Globus pallidus (tissue), 1 donor: ENCODE measurements at places on chromosomes 7 and 10.

GRCh38 chr10:95987685-95988426 is 55.5 kb upstream of the CCNJ start:
- no peak for DNase-seq

DNA sequence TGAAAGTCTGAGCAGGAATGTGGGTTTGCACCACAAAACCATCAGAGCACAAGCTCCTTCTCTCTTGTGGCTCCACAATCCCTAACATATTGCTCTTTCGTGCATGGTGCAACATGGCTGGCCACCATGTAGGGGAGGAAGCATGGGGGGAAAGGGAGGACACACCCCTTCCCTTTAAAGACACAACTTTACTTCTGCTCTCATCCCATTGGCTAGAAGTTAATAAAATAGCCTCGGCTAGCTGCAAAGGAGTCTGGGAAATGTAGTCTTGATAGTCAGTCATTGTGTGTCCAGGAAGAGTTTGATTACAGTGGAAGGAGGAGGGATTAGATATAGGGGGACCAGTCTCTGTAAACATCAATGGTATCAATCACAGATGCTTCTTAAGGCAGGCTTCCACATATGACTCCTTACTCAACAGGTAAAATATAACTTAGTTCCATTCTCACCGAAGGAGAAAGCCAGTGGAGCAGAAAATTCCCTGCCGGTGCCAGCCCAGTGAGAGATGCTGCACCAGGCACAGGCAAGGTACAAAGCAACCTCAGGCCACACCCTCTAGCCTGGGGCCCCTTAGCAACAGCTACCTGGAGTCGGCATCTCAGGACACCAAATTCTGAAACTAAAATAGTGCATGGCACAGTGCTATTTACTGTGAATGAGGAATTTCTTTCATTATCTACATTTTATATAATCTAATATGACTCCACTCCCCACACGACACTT is 124.7 kb upstream of the CTBP2 start:
- no peak for DNase-seq

DNA sequence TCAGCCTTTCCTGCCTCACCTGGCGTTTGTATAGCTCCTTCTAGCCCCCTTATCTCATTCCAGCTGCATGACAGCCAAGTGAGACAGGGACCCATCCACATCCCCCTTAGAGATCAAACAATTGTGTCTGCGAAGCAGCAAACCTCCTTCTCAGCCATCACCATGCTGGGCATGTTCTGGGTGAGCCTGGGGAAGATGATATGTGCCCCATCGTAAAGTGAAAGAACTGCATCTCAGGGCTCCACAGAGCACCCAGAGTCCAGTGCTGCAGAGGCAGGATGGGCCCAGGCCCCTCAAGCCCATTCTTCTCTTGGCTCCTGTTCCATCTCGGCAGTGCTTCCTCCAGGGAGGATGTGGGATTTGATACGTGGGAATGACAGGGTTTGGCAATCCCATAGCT is 43.2 kb downstream of the FIGNL1 start:
- DNase-seq: no peak

- no peak for DNase-seq
Observed at GRCh38 chr7:99004781-99005500, 126.6 kb downstream of the TRRAP start.

DNA sequence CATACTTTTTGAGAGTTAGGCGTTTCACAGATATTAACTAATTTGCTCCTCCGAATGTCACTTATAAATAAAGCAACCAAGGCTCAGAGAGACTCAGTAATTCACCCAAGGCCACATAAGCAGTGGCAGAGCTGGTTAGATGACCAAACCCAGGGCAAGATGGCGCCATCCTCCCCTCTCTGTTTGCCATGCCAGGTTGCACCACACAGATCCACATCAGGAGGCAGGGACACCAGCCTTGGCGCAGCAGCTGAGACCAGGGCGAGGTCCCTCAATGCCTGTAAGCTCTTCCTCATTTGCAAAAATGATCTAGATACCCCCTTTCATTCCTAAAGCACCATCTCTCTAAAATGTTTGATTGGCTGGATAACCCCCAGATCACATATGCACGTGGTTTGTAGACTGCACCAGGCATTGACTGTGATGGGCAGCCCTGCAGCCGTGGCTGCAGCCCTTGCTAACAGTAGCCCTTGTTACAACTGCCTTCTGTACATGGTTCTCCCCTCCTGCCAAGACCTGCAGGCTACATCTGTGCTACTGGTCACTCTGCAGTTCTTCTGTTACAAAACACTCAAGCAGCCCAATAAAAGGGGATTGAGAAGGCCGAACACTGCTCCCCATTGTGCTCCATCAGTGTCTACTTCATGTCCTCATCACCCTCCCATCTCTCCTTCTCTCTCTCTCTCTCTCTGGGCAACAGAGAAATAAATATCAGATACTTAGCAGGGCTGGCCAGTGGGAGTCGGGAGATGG is 298.6 kb downstream of the PRPF18 start:
- DNase-seq: peak; percentile 98

DNA sequence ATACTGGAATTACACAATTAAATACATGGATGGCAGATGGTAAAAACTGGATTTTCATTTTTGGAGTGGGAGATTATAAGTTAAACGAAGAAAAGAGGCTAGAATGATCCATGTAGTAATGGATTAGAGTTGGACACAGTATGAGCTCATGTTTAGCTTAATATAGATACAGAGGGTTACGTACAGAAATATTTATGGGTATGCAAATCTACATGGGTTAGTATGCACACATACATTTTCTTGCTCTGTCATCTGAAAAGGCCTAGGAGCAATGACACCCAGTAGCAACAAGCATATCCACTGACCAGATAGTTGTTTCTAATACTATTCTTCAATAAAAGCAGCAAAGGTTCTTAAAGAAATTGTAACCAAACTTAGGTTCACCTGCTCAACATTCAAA is 366.4 kb downstream of the SEMA3D start:
- DNase-seq: no peak

DNA sequence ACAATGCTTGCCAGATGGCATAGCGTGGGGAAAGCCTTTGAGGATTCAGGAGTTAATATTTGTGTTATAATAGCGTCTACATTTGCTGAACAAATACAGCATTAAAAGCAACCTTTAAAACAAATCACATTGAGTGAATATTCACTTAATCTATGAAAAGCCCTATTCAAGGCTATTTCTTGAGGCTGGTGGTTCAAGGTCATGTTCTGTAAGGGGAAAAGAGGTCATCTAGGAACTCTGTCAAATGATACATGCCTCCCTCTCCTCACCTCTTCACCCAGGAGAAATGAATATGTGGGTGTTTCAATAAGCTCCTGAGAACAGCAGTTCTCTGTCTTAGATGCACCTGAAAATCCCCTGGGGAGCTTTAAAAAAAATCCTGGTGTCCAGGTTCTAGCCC is 303.0 kb downstream of the ELMO1 start:
- DNase-seq: no peak

- DNase-seq: no peak
Observed at GRCh38 chr10:19048891-19049290, 290 bp downstream of the MALRD1 start.

- no peak for DNase-seq
Observed at GRCh38 chr10:95391581-95392216, 100.9 kb upstream of the PDLIM1 start.

DNA sequence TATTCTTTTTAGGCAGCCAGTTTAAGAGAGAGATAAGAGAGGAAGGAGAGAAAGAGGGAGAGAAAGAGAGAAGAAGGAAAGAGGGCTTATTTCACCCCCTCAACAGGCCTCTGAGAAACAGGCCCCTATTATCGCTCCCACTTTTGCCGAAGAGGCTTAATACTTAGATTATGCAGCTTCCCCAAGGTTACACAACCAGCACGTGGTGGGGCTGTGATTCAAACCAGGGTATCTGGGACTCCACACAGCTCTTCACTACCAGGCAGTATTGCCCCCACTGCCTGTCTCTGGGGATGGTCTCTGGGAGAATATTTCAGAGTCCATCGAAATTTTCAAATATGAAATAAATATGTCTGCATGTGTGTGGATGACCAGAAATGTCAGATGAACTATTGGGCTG is 3.0 kb downstream of the GIMAP1 start:
- no peak for DNase-seq

DNA sequence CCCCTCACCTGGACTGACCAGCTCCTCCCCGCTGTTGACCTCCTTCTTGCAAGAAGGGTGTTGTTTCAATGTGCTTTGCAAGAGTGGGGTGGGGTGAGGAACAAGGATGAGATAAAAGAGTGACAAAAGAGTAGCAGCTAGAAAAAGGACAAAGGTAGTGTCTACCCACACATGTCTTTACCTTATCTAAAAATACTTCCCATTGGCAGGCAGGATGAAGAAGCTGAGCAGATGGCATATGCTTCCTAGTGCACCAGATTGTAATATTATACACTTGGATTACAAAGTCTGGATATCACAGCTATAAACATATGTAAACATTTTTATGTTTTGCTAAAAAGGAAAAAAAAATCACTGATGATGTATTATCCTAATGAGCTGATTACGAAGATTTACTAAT is 34.5 kb downstream of the CHN2 start:
- no peak for DNase-seq

- no peak for DNase-seq
Observed at GRCh38 chr7:99499371-99499720, 735 bp downstream of the ZNF394 start.

GRCh38 chr10:94315975-94316464 is 46.7 kb downstream of the NOC3L start:
- DNase-seq: no peak

DNA sequence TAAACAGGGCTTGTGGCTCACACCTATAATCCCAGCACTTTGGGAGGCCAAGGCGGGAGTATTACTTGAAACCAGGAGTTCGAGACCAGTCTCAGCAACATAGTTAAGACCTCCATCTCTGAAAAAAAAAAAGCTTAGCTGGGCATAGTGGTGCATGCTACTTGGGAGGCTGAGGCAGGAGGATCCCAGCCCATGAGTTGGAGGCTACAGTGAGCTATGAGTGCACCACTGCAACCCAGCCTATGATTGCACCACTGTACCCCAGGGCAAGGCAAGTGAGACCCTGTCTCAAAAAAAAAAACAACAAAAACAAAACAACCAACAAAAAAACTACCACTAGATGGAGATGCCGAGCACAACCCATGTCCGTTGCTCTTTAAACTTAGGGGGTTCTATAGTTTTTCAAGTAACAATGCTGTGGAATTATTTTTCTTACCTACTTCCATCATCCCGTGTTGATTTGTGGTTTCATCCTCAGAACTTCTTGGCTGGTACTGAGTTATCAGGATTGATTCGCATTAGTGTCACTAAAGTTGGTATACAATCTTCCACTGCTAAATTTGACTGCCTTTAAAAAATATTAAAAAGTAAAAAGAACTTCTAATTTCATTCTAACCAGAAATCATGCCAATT is 12.2 kb upstream of the REPIN1 start:
- DNase-seq: peak; percentile 50

- DNase-seq: no peak
Observed at GRCh38 chr10:70457759-70458305, 16.4 kb upstream of the NODAL start.

DNA sequence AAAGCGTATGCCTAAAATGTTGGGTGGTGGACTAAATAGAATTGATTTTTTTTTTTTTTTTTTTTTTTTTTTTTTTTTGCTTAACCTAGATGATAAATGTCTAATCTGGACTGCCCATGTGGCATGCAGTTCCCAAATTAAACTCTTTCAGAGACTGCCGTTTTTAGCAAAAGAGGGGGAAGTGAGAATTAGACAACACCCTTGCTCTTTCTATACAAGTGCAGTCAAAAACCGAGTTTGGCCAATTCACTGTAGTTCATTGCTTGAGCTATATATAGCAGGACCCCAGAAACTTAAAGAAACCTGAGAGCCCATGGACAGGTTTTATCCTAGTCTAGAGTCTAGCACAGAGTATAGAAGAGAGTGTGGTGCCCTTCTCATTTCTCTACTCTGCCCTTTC is 141.9 kb downstream of the GRM3 start:
- no peak for DNase-seq

DNA sequence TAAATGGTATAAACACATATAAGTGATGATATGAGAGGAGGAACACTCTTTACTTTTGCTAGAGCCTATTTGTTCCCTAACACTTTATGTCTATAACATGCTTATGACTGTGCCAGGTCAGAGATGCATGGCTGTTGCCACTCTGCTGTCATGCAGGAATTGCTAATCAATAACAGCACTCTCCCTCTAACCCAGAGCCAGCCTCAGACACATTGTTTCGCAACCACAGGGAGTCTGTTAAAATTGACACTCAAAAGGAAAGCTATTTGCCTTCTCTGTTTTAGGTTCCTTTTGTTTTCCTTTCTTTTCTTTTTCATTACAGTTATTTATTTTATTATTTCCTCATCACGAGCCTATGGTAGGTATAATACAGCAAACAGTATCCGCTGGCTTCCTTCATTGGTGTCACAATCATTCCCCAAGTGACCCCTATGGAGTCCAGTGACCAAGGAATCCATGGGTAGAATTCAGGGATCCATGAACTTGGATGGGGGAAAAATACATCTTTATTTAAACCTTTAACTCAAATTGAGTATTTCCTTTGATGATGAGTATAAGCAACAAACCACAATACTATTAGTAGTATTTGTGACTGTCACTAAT is 6.8 kb downstream of the PON2 start:
- no peak for DNase-seq

GRCh38 chr7:2611401-2611800 is 20.4 kb upstream of the TTYH3 start:
- no peak for DNase-seq

DNA sequence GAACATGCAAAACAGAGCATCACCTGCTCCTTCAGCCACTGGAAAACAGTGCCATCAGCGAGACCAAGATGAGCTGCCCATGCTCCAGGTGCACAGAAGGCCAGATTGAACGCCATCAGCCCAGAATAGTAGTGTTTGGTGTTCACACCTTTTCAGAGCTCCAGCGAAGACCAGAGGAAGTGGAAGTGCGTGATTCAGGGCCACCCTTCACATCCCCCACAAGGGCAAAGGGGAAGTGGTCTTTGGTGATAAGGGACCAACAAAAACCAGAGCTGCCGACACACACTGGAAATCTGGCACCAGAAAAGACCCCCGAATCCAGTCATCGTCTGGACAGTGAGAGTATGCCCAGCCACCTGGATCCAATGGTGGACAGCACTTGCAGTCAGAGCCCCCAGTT is 29.5 kb upstream of the TMEM72 start:
- DNase-seq: no peak

- no peak for DNase-seq
Observed at GRCh38 chr7:36533717-36534116, 144.1 kb downstream of the ANLN start.

- DNase-seq: no peak
Observed at GRCh38 chr10:43874984-43875383, 226.3 kb upstream of the ZNF32 start.

DNA sequence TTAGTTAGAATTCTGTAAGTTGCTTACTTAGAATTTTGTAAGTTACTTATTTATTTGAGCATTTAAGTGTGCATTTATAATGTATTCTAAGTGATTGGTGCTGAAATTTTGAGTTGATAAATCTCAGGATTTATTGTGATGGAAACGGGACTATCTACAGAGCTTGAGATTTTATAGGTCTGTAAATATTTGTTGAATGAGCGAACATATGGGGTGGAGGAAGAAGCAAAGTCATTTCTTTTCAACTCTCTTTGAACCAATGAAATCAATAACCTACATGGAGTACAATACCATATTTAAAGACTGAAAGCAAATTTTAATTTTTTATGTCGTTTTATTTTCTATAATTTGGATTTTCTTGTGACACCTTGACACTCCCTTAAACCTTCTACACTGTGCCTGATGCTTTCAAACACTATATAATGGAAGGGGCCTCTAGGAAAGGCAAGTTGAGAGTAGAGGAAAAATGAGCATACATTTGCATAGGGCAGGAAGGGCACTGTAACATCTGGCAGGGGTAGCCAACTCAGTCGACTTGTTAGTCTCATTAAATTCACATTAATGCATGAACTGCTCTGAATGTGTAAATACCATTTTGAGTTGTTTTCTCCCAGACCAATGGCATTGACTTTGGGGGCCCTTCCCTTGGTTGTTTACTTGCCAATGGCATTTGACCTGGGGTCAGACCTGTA is 204.2 kb downstream of the DYNC1I1 start:
- no peak for DNase-seq
